Ammon's horn (tissue), 1 donor: ENCODE measurements at places on chromosomes 6 and 20.

GRCh38 chr20:12394786-12395185 lies 477.1 kb downstream of the BTBD3 start:
- no peak for DNase-seq

DNA sequence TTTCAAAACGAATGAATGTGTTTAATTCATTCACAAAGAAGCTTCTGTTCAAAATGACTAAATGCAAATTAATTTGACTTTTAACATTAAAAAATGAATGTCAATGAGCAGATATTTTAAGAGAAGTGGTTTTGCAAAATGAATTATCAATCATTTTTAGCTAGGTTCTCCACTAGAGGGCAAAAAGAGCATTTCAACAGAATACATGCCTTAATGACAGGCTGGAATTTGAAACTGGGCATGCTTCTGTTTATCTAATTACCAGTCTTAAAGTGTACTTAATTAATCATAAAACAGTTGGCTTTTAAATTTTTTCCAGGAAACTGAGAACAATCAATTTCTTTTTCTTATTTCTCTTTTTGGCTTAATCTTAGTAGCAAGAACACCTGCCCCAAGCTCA lies 63.8 kb upstream of the TINAG start:
- peak; percentile 7 for DNase-seq

DNA sequence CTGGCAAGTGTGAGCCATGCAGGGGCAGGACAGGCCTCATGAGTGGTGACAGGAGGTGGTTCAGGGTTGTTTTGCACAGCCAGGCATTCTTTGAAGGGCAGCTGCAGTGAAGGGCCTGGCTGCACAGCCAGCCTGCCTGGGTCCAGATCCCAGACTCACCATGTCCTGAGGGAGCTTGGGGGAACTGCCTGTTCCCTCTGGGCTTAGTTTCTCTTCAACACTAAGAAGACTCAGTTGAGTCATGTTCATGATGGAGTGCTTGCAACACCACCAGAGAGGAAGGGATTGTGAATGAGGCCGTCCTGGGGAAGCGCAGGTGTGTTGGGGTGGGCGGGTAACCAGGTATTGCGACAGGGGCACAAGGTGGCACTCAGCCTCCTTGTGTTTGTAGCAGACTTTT lies 102.4 kb downstream of the CDH26 start:
- DNase-seq = no peak

- DNase-seq = peak; percentile 40
Measured at GRCh38 chr6:68572525-68572924, 62.6 kb upstream of the ADGRB3 start.

DNA sequence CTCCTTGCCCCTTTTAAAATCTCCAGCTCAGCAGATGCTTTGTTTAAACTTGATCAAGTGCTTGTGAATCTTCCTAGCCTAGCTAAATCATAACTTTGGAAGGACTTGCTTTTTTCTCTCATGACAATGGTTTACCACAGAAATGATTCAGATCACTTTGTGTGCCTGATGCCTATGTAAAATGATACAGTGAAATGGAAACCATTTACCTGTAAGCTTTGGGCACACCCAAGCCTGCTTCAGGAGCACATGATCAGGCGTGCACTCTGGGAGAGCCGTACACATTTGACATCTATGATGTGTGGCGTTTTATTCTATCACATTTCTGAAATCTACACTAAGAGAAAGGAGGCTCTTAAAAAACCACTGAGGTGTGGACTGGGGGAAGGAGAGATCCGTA lies 41.1 kb downstream of the PTPN1 start:
- no peak for DNase-seq

GRCh38 chr6:3312604-3313231 lies 54.0 kb downstream of the PSMG4 start:
- DNase-seq = peak; percentile 40

GRCh38 chr20:9408422-9409300 lies 105.7 kb upstream of the LAMP5 start:
- peak; percentile 12 for DNase-seq

- peak; percentile 72 for DNase-seq
Measured at GRCh38 chr6:26017632-26017966, 55.0 kb downstream of the TRIM38 start.

DNA sequence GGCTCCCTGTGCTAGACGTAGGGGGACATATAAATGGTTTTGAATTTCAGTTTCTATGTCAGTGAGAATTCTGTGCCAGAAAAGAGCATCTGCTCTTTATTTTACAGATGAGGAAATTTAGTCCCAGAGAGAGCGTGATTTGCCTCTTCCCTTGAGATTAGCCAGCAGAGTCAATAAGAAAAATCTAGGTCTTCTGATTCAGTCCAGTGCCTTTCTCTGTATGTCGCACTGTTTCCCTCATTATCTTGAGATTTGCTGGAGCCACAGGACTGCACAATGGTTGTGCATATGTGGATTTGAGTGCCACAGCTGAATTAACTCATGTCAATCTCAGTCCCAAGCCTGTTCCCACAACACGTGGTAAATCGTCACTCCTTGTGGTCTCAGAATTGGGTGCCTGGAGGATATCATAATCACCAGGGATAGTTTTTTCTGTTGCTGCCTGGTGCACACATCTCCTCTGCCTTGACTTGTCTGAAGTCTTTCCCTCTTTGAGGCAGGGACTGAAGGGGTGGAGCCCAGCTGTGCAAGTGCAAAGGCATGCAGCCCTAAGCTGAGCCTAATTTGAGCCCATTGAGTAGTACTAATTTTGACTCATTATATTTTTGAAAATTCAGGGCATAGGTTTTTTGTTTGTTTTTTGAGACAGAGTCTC lies 276.7 kb downstream of the SOX4 start:
- DNase-seq = no peak

DNA sequence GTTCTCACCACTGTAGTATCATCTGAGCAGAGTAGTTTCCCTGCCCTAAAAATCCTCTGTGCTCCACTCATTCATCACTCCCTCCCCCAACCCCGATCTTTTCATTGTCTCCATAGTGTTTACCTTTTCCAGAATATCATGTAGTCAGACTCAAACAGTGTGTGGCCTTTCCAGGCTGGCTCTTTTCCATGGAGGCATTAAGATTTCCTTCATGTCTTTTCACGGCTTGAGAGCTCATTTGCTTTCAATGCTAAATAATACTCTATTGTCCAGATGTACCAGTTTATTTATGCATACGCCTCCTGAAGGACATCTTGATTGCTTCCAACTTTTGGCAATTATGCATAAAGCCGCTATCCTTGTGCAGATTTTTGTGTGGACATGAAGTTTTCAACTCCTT lies 235.8 kb downstream of the PHACTR1 start:
- DNase-seq = no peak

DNA sequence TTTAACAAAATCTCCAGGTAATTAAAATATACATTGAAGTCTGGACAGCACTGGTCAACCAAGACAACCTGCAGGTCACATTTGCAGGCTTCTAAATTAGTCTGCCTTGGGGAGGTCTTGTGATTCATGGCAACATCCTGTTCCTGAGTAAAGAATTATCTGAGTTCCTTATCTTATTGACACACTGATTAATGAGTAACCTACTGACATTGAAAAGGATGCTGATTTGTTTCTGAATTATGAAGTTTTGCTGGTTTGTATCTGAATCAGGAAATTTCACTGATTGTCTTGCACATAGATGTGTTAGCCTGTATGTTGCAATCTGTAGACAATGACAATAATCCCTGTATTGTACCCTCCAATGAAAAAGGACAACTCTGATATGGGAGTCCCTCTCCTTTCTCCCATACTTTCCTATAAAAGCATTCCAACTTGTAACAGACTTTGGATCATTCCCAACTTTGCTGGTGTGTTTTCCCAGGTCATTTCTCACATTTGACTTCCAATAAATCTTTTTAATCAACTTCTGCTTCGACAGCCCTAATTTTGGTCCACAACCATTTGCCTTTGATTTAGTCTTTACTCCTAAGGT lies 80.0 kb downstream of the LAMP5 start:
- DNase-seq = no peak

DNA sequence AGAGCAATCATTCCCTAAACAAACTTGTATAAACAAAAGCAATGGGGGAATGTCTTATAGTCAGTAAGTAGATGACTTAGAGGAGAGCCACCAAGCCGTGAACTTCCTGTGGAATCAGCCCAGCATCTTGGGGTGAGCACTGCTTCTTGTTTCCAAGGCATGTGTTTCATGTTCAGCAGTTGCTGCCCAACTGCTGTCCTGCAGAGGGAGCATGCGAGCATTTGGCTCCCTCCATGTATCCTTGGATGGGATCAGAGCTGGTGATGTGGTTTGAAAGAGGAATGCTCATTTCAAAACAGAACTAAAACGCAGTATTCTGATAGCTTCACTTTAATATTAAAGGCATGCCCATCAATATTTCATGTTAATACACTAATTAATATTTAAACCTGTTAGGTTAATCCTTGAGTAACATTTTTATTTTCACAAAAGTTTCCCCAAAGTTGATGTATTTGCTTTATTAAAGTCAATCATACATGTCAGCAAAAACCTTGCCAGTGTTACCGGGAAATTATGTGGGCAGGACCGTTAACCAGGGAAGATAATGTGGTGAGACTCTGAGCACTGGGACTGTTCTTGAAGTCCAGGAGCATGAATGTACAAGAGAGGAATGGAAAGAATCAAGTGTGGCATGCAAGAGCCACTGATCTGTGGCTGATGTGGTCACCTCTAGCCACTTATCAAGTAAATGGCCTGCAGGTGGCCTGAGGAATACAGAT lies 172.1 kb upstream of the GGTLC1 start:
- DNase-seq = peak; percentile 86

- no peak for DNase-seq
Measured at GRCh38 chr20:56004611-56005388, 519 bp downstream of the CBLN4 start.

GRCh38 chr6:111970426-111970825 lies 83.5 kb upstream of the CCN6 start:
- DNase-seq = no peak
